ENCODE measurements at places on chromosomes 4 and X.

DNA sequence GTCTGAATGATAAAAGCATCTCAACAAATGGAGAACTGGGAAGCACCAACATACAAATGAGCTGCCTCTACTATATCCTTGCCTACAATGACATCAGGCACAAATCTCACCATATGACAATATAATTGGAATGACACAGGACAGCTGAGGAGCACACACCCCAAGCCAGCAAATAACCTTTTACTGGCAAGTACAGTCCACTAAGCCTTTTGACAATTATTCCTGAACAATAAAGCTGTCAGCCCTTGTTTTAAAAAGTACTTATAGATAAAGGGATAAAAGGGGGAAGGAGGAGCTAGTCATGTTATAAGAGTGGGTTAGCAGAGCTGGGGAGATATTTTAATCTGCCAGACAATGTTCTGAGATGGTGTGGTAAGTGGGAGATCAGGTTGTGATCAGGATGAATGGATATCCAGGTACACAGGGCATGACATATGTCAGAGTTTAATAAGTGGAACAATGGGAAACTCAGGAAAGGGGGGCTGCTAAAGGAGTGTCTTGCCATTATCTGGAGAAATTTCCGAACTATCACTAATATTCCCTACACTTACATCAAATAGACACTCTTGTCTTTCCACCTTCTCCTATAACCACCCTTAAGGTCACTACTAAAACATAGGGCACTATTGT, 127.6 kb downstream of the GPC3 start:
- DNase-seq, result no peak

DNA sequence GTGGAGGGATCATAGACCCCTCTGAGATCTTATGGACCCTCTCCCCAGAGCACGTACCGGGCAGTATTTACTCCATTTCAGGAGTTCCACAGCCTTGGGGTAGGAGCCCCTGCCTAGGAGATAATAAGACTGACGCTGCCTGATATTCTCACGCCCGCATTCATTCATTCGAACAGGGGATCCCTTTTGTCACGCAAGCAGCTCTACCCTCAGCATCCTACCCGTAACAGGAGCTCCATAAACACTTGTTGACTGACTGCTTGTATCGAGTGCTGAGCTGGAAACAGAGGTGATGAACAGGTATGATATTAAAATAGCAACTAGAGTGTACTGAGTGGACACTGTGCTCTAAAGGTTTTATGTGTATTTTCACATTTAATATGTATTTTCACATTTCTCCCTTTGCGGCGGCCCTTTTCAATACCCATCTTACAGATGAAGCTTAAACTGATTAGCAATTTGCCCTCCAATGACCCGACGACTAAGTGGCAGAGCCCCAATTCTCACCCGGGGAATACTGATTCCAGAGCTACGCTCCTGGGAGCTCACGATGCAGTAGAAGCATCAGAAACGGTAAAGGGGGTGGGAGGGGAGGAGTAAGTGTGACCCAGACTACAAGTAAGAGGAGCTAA, 888 bp downstream of the RAB28 start:
- no peak for DNase-seq

DNA sequence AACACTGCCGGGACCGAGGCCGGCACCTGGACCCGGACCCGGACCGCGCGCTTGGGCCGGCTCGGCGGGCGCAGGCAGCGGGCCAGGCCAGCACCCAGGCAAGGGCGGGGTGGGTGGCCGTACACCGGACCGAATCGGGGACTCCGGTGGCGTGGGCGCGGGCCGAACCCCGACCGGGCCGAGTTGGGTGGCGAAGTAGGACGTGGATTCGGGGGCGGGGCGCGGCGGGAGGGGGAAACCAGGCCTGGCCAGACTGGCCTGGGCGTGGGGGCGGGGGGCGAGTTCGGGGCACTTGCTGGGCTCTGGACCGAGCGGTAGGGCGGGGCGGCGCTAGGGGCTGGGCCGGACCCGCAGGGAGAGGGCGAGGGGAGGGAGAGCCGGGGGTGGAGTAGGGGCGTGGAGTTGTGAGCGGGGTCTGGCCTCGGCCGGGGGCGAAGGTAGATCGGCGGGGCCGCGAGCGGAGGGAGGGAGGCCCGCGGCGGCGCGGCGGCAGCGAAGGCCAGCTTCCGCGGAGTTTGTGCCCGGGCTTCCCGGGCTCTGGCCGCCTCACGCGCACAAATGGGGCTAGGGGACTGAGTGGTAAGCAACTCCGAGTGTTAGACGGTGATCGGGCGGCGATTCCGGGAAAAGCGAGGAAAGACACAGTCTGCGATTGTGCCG, 1.8 kb upstream of the BCORL1 start:
- no peak for DNase-seq

- no peak for DNase-seq
Observed at GRCh38 chrX:69016293-69016941, 148.8 kb downstream of the PJA1 start.

DNA sequence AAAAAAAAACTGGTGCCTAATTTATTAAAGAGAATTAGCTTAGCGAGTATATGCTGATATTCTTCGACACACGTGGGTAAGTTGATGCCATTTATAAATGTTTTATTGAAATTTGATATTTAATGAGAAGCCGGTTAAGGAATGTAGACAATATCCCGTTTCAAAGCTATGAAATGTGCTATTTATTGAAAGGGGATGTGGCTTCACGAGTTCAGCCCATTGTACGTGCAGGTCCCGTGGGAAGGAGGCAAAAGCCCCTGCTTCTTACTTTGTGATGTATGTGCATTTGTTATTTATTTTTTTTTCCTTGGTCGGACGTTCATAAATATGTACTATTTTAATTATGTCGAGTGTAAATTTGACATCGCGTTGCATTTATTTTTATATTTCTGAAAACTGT, 20.2 kb downstream of the SHOX start:
- no peak for DNase-seq

GRCh38 chrX:7019555-7019954, 128.0 kb upstream of the STS start:
- DNase-seq, result peak; percentile 21

GRCh38 chr4:145539671-145540070, 58.0 kb downstream of the SMAD1 start:
- DNase-seq, result no peak

GRCh38 chr4:41303372-41304118, 46.8 kb downstream of the UCHL1 start:
- DNase-seq, result no peak

GRCh38 chr4:69860521-69861298, 765 bp upstream of the SULT1E1 start:
- DNase-seq, result no peak

- DNase-seq, result no peak
Observed at GRCh38 chr4:82696117-82696860, 102.3 kb downstream of the SCD5 start.

GRCh38 chr4:138028923-138029322, 213.2 kb downstream of the SLC7A11 start:
- DNase-seq, result no peak

DNA sequence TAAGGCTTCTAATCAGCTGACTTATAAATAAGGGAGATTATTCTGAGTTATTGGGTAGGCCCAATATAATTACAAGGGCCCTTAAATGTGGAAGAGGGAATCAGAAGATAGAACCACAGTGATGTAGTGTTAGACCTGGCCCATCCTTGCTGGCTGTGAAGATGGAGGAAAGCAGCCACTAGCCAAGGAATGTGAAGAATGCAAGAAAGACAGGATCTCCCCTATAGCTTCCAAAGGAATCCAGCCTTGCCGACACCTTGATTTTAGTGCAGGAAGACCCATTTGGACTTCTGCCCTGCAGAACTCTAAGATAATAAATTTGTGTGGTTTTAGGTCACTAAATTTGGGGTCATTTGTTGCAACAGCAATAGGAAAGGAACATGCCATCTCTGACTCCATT, 150.6 kb downstream of the SPATA18 start:
- no peak for DNase-seq

- no peak for DNase-seq
Observed at GRCh38 chr4:10273030-10273429, 156.4 kb upstream of the WDR1 start.

GRCh38 chr4:104591510-104591911, 96.8 kb upstream of the CXXC4 start:
- DNase-seq, result no peak

DNA sequence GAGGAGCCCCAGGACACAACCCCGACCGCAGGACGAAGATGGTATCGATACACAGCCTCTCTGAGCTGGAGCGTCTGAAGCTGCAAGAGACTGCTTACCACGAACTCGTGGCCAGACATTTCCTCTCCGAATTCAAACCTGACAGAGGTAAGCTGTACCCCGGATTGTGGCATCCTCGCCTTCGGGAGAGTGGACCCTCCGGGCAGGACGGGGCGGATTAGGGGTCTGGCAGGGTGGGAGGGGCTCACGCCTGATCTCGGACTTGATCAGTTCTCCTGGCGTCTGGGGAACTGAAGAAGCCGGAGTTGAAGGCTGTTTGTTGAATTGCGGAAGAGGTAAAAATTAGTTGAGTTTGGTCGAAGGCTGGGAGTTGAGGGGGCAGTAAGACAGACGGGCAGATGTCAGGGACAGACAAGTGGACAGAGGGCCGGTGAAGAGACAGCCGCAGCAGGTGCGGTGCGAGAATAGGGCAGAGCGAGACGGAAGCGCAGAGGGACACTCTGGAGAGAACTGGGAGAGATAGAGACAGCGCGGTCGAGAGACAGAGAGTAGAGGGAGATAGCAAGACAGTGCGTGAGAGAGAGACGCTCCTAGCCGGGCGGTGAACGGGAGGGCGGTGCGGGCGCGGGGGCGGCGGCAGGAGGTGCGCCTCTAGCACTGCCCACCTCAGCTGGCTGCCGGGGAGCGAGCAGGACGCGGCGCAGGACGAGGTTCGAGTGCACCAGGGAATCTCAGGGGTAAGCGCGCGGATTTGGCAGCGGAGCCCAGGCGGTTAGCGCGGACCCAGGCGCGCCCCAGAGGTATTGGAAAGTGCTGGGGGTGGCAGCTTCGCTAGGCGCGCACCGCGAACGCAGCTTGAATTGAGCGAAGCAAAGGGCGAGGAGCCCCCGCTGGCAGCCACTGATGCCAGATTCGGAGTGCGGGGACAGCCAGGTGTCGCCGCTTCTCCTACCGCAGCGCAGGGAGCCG, 23.9 kb downstream of the ARHGAP36 start:
- DNase-seq, result no peak
